Right ventricle myocardium superior (tissue), 1 donor: ENCODE measurements at places on chromosomes 5 and 9. TPM values are rescaled to one million over a fixed set of nuclear protein-coding genes. Genes with fewer than 3 reads are reported as not detected.
A peak's percentile ranks its signal among the peaks of the same experiment; 100 is the strongest.

The ENG gene
- 118 TPM for total RNA-seq

The FIBCD1 gene
- total RNA-seq = 0.59 TPM

The SPATA31D4 gene
- not detected for total RNA-seq

The CDX1 gene
- total RNA-seq = not detected

The ELOVL7 gene
- 0.73 TPM for total RNA-seq

The DNAH5 gene
- total RNA-seq = 0.27 TPM

GRCh38 chr5:65413822-65414221 is 67.9 kb downstream of the ADAMTS6 start:
- no peak for DNase-seq

DNA sequence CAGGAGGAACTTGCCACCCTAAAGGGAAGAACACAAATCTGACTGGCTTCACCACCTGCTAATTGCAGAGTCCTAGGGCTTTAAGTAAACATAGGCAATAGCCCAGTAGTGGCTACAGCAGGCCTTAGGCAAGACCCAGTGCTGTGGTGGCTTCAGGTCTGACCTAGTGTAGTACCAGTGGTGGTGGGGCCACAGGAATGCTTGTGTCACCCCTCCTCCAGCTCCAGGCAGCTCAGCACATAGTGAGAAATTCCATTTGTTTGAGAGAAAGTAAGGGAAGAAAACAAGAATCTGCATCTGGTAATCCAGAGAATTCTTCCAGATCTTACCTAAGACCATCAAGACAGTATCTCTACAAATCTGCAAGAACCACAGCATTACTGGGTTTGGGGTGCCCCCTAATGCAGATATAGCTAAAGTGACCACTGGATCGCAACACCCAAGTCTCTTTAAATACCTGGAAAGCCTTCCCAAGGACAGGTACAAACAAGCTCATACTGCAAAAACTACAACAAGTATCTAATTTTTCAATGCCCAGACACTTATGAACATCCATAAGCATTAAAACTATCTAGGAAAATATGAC is 102.6 kb upstream of the TRPM3 start:
- no peak for DNase-seq

DNA sequence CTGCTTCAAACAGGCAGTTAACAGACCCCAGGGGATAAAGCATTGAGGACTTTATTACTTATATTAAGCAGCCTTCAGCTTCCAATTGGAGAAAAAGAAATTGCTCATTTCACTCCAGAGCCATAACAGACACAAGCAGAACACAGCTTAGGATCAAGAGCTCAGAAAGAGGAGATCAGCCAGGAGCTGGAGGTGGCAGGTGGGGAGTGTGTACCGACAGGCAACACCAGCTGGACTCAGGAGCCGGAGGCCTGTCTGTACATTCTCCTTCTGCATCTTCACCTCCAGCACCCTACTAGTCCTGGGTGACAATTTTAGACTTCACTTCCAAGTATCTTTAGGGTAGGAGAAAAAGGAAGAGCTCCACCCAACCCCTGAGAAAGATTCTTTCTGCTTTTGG is 35.8 kb downstream of the NRG2 start:
- DNase-seq = no peak

- DNase-seq = no peak
These were observed 610 bp downstream of the GFRA3 start for GRCh38 chr5:138273834-138274188.

DNA sequence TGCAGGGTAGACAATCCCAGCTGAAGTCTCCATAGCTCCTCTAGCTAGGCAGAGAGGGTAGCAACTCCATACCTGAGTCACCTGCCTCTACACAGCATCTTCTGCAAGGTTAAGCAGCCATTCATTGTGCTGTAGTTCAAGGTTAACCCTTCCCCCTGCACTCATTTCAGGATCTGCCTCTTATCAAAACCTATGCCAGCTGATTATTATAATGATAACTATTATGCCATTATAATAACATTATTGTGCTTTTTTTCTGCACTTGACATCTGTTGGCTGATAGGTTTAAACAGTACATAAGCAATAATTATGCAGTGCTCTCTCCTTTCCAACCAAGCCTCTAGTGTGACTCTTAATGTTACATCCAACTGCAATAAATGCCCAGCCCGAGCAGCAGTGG is 17.3 kb downstream of the SIL1 start:
- no peak for DNase-seq

DNA sequence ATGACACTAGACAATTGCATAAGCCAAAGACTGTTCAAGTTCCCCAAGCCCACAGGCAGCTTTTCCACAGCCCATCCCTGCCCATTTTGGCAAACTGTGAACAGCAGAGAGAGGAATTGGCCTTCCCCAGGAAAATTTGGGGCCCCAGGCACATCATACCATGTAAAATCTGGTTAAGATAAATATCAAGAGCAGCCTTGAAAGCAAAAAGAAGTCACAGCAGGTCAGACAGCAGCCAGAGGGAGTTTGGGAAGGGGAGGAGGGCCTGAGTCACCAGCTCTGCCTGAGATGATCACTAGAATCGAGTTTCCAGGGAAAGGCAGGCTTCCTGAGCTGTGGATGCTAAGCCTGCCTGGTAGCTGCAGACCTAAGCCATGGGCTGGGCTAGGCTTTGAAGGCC is 179.2 kb downstream of the RFK start:
- no peak for DNase-seq

DNA sequence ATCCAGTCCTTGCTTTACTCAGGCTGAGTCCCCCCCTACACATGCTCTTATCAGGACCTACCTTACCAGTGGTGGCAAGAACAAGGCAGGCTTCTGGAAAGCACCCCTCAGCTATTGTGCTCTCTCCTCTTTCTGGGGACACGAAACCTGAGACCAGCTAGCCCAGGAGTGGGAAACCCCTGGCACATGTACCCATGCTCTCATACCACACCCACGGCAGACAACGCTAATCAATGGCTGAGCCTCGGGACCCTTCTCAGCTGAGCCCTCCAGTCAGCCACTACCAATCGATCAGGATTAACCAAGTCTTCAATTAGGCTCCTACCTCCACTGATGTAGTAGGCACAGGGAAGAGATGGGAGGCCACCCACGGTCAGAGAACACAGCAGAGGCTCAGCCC is 65.1 kb downstream of the VAV2 start:
- no peak for DNase-seq

- no peak for DNase-seq
These were observed 30.9 kb downstream of the RHOBTB3 start for GRCh38 chr5:95761771-95762651.

- peak; percentile 53 for DNase-seq
These were observed 53.5 kb upstream of the CDKN2AIPNL start for GRCh38 chr5:134464988-134465815.

DNA sequence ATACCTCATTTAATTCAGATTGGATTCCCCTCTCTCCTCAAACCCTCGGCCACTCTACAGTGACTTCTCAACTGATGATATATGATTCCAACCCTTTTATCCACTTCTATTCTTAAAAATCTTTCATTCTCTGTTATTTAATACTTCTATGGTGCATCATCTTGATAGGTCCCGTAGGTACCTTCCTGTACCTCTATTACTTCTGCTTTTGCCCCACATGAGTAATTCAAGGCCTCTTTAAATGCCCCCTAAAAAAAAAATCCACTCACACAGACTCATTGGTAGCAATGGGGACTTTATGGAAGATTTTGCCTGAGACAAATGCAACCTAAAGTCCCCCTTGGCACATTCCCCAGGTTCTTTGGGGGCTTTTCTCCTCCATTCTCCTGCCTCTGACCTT is 54.3 kb downstream of the FAM81B start:
- no peak for DNase-seq

DNA sequence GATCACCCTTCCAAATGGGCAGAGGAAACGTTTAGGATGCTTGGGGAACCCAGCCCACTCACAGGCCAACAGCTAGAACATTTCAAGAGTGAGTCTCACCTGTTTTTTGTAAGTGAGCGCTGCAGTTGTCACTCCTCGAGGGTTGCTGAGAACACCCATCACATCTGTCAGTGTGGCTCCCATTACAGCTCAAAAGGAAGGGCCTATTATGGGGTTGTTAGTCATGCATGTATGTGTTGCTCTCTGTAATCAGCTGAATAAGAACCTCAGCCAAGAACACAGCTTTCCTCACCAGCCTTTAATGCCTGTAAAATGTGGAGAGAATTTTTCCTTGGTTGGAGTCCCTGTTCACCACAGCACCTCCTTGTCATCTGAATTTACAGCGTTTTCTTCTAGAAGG is 196.3 kb upstream of the KLF4 start:
- no peak for DNase-seq

DNA sequence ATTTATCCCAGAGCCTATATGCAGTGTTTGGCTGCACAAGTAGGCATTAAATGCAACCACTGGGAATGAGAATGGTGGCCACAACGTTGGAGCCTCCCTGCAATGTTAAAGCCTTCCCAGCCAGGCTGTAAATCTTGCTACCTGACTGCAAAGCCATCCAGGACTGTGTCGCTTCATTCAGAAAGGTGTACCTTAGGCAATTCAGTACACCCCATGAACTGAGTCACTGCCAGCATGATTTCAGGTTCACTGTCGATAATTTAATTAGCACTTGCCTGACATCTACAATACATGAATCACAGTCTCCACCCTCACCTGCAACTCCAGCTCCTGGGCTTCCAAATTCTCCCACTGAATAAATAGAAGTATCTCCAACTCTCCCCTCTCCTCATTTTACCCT is 108.4 kb downstream of the SLIT3 start:
- DNase-seq = no peak

DNA sequence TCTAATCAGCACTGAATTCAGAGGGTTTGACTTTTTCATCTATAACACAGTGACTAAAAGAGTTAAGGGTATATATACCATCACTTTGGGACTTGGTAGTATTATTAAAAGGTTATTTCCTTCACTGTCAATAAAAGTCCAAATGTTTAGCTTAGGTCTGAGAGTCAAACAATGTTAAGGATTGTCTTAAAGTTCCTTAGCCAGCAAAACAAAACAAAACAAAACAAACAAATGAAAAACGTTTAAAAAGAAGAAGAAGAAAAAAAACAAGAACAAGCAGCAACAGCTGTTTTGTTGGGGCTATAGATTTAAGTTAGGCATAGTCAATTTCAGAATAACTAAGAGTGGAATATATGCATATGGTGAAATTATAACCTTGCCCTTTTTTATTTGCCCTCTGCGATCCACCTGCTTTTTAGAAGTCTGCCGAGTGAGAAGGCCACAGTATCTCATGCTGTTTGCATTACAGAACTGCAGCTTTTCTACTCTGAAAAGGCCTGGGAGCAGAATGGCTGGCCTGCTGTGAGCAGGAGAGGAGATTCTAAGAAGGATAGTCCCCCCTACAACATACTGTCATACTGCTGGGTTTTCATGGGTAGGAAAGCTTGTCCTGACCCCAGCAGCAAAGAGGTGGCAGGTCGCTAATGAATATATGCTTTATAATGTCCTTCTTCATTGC is 141.7 kb downstream of the NTRK2 start:
- DNase-seq = no peak
